Kidney capillary endothelial cell (primary cell): ENCODE measurements at places on chromosomes 3 and 15.

- no peak for DNase-seq
These were observed 55.9 kb upstream of the PIK3CB start for GRCh38 chr3:138890555-138891187.

GRCh38 chr3:31172336-31172735 is 277.9 kb upstream of the GADL1 start:
- no peak for DNase-seq

DNA sequence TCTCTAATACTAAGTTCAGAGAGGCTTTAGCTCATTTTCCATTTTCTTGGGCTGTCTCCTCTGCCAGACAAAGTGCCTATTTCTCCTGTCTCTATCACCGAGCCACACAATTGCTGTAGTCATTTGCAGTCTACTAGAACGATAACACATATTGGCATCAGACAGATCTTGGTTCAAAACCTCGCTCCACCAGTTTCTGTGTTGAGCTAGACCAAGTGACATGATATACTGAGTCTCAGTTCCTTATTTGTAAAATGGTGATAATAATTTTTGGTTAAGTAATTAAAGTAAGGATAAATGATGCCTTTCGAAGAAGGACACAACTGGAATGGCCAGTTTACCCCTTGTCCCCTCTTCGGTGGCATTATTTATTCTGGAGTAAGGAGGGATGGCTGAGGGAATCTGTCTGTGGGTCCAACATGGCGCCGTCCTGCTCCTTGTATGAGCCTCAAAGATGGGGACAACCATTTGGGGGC is 398 bp upstream of the RAB7A start:
- DNase-seq: no peak

DNA sequence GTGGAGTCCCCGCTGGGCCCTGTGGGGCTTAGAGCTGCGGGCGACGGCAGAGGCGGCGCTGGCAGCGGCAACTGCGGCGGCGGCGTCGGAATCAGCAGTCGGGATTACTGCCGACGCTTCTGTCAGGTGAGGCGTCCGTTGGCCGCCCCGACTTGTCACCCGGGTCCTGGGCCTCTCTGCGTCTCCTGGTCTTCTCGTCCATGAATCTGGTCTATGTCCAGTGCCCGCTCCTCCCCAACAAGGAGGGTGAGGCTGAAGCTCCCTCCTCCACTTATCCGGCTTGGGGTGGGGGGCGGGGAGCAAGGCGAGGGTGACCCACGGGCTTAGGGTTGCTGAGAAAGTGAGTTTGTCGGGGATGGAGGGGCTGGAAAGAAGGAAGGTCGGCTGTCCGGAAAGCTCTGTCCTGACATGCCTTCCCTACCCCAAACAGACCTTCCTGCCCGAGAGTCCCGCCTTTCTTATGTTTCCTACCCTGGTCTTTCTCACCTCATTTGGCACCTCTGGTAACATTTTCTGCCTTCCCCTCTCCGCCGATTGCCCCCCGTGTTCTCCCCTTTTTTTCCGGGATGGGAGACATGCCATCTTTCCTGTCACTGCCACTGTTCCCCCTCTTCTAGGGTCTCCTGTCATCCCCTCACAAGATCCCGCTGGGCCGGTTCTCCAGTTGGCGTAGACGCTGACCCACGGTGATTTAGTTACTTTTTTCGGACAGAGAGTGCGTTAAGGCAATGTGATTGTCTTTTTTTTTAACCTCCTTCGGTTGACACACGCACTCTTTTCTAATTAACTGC is 520 bp downstream of the ZNF654 start:
- DNase-seq: no peak

GRCh38 chr3:187667526-187667925 is 2.7 kb downstream of the SST start:
- DNase-seq: no peak

DNA sequence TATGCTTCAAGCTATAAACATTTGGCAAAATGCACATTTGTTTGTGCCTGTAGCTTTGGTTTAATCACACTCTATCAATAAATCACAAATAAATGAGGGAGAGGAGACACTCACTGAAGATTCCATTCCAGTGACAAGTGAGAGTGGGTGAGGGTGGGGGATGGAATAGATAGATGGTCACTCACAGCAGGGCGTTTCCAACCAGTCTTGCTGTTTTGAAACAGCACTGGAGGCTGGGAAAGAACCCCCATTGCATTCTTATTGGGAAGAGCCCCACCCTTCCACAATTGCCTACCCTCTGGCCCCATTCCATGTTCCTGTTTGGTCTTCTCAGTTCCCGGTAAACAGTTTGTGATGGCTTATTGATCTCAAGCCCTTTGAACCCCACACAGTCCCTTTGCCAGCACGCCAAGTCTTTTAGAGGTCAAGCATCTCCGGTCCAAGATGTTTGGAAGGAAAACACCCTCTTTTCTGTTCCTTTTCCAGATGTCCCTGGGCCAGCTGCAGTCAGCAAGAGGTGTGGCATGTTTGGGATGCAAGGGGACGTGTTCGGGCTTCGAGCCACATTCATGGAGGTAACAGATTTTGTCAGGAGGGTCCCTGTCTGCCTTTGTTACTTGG is 30.7 kb downstream of the LMCD1 start:
- no peak for DNase-seq

DNA sequence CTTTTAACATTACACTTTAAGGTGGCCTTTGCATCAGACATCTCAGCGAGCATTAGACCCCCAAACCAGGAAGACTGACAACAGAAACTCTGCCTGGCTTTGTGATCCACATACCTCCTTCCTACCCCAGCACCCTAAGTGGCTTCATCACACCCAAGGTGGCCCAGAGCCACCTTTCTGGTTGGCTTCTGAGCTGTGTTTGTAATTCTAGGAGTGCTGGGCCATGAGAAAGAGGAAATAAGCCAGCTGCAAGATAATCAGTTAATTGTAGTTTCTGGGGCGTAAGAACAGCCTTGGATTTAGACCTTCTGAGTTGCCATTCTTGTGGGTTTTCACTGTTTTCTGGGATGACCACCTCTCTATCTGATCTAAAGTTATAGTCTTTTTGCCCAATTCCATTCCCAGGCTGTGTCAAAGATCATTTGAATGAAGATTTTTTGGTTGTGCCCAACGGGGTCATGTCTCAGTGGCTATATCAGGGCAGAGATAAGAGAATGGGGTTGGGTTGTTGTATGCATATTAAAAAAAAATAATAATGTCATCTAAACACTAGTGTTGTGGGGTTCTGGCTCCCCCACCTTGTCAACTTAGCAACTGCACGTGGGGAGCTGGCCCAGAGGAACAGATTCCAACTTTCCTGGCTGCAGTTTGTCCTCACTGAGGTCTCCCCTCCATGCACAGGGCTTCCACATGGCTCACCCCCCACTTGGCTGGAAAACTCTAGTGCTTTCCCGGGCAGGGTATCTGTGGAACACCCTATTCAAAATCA is 234.8 kb upstream of the WNT5A start:
- DNase-seq: peak; percentile 26

DNA sequence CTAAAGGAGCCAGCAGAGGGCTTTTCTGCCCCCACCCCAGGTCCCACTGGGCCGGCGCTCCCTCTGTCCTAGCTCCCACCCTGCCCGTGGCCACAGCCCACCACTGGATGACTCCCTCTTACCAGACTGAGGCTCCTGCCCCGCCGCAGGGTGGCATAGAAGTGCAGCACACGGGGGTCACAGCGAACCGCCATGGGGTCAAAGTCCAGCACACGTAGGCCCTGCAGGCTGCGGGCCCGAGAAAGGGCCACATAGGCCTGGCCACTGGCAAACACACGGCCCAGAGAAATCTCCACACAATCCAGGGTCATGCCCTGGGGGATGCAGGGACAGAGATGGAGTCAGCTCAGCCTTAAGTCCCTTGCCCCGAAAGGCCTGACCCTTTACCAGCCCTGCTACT is 9.0 kb downstream of the PIF1 start:
- DNase-seq: no peak
